C1 segment of cervical spinal cord (tissue), 14 donors: ENCODE measurements at places on chromosomes 2 and 18.

- no peak for DNase-seq
These were observed 405.2 kb downstream of the ZEB2 start for GRCh38 chr2:144114760-144115159.

GRCh38 chr2:172086241-172087206 is 1.2 kb downstream of the DLX1 start:
- DNase-seq = no peak

- DNase-seq = no peak
These were observed 72.3 kb upstream of the PSME4 start for GRCh38 chr2:54042897-54043620.

GRCh38 chr2:105777506-105778055 is 32.9 kb downstream of the NCK2 start:
- DNase-seq = no peak

DNA sequence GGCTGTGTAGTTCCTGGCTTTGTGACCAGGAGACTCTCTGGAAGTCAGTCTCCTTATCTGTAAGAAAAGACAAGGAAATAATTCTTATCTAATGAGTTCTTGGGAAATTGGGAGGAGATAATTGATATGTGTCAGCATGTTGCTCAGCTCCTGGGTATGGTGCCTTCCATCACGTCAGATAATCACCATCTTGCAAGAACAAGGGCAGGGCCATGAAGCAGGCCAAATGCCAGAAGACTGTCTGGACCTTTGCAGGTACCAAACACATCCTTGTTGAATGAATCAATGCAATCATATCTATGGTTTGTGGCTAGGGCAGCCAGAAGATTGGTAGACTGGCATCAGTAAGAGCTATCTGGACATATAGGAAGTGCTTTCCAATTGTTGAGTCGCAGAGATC is 473.5 kb downstream of the TNS1 start:
- no peak for DNase-seq

DNA sequence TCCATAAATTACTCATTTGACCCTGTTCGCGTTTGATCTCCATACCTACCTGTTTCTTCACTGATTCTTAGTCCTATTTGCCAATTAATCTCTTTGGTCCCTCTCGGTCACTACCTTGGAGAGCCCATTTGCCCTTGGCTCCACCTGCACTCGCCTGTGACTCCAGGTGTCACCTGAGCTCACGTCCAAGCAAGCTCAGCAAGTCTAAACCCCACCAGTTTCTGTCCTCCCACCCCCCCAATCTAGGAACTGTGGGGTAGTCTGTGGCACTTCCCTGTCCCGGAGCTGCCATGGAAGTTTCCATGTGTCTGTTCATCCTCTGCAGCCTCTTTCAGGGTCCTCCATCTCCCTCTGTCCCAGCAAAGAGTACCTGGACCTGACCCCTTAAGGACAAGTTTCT is 68.1 kb upstream of the BCL2L11 start:
- no peak for DNase-seq

DNA sequence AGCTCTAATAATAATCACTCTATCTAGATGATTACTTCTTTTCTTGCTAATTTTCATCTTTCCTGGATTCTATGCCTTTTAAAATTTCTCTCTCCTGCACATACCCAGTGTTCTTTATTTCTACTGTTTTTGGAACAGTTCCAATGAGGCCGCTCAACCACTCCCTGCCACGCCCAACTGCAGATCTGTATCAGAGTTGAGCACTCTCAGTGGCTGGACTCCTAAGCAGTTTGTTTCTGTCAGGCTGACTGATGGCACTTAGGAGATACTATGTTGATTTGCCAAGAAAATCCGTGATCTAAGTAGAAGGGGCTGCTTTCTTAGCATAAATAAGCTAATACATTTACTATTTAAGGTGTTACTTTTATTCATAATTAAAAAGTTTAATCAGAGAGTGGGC is 192.8 kb downstream of the ARHGAP15 start:
- no peak for DNase-seq

DNA sequence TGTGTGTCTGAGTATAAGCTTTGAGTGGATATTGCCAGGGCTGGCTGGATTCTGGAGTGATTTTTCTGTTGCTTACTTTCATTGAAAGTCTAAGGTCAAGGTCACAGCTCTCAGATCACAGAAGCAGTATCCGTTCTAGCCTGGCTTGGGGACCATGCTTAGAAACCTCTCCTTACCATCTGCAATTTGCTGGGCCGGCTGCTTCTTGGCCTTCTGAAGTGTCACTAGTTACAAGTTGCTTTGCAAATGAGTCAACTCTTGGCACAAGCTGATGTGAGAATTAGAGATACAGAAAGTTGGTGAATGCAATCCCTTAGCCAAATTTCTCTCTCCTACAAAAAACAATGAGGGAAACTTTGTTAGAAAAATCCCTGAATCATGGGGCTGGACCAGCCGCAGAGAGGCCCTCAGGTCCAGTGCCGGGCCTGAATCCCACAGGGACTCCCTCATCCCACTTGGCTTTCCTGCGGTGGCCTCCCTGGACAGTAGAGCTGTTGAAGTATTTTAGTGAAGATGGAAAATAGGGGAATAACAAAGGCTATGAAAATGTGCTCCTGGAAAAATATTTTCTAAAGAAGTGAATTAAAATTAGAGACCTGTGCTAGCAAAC is 92.7 kb upstream of the CNGA3 start:
- peak; percentile 42 for DNase-seq

GRCh38 chr18:3830604-3831003 is 380.6 kb downstream of the TGIF1 start:
- no peak for DNase-seq

DNA sequence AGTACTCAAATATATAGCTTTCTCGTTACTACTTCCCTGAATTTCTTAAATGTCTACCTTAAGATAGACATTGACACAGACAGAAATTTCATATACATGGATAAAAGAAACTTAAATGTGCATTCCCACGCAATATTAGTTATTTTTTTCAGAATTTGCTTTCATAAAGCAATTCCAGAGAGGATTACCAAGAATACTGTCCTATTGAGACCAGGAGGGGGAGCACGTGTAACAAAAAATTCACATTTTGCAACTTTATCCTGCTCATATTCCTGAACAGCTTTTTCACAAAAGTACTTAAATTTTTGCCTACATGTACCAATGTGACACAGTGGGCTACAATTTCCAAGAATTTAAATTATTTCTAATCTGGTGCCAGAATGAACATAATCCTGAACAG is 30.7 kb upstream of the ERCC3 start:
- DNase-seq = no peak
